ENCODE measurements at places on chromosomes 3 and 15.

DNA sequence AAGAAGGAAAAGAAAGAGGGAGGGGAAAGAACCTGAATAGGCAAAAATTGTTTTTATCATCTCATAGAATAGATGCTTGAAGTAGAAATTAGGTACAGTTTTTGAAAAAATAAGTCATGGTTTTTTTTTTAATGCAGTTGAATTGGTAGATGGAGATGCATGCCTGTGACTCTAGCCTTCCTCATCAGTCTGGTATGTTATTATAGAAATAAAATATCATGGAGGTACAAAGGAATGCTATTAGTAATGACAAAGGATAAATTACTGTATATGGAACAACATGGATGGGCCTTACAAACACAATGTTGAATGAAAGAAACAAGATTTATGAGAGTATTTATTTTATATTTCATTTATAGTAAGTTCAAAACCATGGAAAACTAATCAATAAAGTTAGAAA is 162.4 kb upstream of the GALNT15 start:
- no peak for DNase-seq

- DNase-seq = no peak
Observed at GRCh38 chr3:46613313-46614005, 1.1 kb downstream of the FAM240A start.

- DNase-seq = no peak
Observed at GRCh38 chr3:107676469-107677309, 153.9 kb downstream of the BBX start.

GRCh38 chr3:149647812-149648211 is 10.0 kb downstream of the WWTR1 start:
- DNase-seq = no peak

GRCh38 chr3:134992180-134992579 is 197.1 kb downstream of the EPHB1 start:
- no peak for DNase-seq

- DNase-seq = no peak
Observed at GRCh38 chr15:47514200-47514652, 203.1 kb upstream of the SEMA6D start.

DNA sequence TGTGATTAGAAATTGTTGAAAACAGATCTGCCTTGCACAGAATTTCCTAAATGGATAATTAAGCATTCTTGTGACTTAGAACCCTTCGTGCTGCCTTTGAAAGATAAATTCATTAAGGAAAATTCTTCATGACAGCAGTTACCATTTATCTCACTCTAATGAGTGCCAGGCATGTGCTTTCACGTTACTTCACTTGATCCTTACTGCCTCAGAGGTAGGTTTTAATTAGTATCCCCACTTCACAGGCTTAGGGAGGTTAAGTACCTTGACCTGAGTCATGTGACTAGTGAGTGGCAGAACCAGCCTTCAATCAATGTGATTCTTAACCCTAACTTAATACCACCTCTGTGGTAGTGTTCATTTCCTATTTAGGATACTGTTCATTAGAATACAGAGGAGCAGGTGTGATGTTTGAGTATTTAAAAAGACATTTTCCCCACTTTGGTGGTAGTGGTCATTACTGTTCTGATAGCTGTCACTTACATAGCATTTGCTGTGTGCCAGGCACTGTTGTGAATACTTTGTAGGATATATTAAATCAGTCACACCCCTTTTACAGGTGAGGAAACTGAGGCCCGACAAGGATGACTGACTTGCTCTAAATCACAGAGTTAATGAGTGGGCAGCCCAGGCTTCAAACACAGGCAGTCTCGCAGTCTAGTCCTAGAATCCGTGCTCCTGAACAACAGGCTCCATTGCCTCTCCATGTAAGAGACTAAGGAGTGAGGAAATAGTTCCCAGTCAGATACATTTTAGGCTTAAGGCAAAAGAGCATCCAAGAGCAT is 57.9 kb downstream of the RLBP1 start:
- no peak for DNase-seq

GRCh38 chr3:193269343-193270028 is 28.5 kb downstream of the PLAAT1 start:
- no peak for DNase-seq

- no peak for DNase-seq
Observed at GRCh38 chr15:28955993-28956421, 70.2 kb downstream of the APBA2 start.

GRCh38 chr3:182023843-182024242 is 312.1 kb downstream of the SOX2 start:
- no peak for DNase-seq

GRCh38 chr3:8739757-8740504 is 6.3 kb downstream of the CAV3 start:
- DNase-seq = no peak

- no peak for DNase-seq
Observed at GRCh38 chr3:43862470-43862869, 171.7 kb downstream of the ABHD5 start.

- peak; percentile 45 for DNase-seq
Observed at GRCh38 chr3:45210308-45211041, 15.6 kb downstream of the TMEM158 start.

DNA sequence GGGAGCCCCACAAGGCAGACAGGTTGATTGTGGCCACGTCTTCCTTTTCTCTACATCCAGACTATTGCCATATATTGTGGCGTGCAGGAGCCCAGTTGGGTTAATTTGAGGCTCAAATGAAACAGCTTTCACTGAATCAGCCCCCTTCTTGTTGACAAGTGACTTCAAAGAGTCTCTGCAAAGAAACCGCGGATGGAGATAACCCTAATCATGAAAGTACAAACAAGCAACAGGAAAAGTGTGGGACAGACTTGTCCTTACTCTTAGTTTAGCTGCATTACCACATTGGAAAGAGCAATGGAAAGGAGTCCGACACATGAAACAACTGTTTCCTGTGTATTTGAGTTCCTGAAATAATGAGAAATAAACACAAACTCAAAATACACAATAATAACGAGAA is 3.3 kb downstream of the TMEM40 start:
- DNase-seq = no peak

DNA sequence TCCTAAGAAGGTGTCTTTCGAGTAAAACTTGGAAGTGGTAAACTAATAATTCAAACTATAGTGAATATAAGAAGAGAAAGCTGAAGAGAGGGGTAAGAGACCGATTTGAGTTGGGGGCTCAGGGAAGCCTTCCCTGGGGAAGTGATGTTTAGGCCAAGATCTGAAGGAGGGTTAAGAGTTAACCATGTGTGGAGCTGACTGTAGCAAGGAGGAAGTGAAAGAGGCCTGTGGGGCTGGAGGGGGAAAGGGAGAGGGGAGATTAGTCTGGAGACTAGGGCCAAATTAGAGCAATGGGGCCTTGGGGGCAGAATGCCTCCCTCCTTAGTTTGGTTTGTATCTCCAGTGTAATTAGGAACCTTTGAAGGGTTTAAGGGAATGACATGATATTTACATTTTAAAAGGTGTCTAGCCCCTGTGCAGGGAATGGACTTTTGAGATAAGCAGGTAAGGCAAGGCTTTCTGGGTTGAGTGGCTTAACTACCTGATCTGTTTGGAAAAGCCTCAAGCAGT is 2.2 kb downstream of the ZNF592 start:
- no peak for DNase-seq

- DNase-seq = no peak
Observed at GRCh38 chr3:69865925-69866679, 126.8 kb downstream of the MITF start.

GRCh38 chr3:121724130-121724529 is 25.4 kb downstream of the GOLGB1 start:
- DNase-seq = no peak

DNA sequence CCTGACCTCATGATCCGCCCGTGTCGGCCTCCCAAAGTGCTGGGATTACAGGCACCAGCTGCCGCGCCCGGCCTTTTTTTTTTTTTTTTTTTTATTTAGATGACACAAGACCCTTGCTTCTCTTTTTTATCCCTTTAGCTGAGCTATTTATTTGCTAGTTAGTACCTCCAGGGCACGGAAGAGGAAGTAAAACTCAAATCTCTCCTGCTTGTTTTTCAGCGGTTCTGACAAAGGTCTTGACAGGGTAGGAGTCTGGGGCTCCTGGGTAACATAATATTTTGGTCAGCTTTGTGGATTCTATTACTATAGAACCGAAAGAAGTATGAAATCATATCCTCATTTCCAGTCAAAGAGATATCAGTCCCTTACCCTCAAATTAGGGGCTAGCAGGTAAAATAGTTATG is 44.0 kb upstream of the ETV5 start:
- no peak for DNase-seq

DNA sequence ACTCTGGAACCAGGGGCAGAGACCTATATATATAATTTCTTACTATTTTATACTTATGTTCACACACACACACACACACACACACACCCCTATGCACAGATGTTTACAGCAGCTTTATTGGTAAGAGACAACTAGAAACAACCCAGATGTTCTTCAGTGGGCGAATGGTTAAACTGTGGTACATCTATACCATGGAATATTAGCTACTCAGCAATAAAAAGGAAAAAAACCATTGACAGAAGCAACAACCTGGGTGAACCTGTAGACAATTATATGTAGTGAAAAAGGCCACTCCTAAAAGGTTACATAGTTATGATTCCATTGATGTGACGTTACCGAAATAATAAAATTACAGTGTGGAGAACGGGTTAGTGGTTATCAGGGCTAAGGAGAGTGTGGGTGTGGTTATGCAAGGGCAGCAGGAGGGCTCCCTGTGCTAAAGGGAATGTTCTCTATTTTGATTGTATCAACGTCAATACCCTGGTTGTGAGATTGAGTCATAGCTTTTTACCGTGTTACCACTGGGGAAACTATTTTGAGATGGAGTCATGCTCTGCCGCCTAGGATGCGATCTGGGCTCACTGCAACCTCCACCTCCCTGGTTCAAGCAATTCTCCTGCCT is 85.5 kb downstream of the FLNB start:
- DNase-seq = no peak

DNA sequence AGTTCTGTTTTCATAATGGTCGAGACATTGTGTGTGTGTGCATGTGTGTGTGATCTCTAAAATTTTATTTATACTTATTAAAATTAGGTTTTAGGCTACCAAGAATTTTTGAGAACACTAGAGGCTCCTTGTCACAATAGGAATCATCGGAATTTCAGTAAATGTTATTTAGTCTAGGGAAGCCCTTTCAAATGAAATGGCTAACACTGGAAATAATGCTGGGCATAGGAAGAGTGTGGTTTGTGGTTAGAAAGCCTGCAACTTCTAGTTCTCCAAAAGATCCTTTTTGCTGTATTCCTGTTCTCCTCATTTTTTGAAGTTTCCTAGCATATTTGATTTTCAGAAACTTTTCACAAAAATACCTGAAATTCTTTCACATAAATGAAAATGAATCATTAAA is 92.5 kb upstream of the MBNL1 start:
- DNase-seq = no peak

- DNase-seq = no peak
Observed at GRCh38 chr3:126913524-126913923, 69.4 kb upstream of the PLXNA1 start.

- no peak for DNase-seq
Observed at GRCh38 chr15:48466079-48466478, 134.8 kb downstream of the DUT start.

GRCh38 chr15:77998592-77998991 is 78.9 kb downstream of the TBC1D2B start:
- no peak for DNase-seq

- no peak for DNase-seq
Observed at GRCh38 chr3:156918746-156919145, 92.6 kb downstream of the LEKR1 start.

DNA sequence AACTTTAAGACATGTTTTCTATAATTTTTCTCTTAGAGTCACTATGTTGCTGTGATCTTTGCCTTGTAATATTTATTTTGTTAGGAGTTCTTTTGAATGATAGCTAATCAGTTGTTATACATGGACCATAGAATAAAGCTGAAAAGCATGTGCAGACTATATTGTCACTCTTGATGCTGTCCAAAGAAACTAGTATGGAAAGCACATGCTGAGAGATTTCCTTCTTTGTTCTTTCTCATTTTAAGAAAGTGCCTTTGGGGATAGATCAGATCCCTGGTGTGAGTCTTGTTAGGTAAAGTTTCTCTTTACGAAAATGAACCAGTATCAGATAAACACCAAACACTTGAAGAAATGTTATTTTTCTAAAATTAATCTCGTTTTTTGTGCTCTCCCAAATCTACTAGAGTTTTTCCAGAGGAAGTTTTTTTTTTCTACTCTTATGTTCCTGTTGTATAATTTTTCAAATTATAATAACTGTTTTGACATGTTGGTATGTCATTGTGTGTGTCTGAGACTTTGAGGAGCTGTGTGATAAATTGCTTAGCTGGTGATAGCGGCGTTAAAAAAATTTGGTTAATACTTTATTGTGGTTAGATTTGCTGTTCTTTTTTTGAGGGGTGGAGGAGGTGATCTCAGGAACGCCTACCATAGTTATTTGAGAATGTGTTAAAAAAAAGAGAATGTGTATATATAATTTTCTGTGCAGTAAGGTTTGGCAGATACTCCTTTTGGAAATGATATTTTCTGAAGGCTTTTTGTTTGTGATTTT is 2.2 kb downstream of the PIAS1 start:
- no peak for DNase-seq

DNA sequence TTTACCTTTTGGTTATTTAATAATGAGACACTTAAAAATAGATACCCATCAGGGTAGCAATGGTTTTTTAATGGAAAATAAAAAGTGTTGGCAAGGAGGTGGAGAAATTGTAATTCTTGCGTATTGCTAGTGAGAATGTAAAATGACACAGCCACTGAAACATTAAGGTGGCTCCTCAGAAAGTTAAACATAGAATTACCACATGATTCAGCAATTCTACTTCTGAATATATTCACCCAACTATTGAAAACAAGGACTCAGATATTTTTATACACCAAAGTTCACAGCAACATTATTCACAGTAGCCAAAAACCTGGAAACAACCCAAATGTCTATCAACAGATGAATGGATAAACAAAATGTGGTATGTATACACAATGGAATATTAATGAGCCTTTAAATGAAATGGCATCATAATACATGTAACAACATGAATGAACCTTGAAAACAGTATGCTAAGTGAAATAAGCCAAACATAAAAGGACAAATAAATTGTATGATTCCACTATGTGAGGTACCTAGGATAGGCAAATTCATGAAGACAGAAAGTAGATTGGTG is 163.5 kb downstream of the IMPG2 start:
- DNase-seq = no peak

- no peak for DNase-seq
Observed at GRCh38 chr3:52593103-52593502, 56.7 kb downstream of the UQCC5 start.

- no peak for DNase-seq
Observed at GRCh38 chr15:81133782-81134461, at the start of gene CFAP161. TSS of gene CFAP161 (plus strand) at chr15:81134270. CDS start at chr15:81134330, 60 bp downstream.

Measured in stimulated activated CD8-positive, alpha-beta memory T cell treated with anti-CD3 and anti-CD28 coated beads, Interleukin-15, amount 100 ng/mL, for 24 hours (primary cell).